ENCODE measurements at places on chromosomes 7 and 10.

- no peak for DNase-seq
Measured at GRCh38 chr10:69677985-69678654, 48.1 kb downstream of the FAM241B start.

DNA sequence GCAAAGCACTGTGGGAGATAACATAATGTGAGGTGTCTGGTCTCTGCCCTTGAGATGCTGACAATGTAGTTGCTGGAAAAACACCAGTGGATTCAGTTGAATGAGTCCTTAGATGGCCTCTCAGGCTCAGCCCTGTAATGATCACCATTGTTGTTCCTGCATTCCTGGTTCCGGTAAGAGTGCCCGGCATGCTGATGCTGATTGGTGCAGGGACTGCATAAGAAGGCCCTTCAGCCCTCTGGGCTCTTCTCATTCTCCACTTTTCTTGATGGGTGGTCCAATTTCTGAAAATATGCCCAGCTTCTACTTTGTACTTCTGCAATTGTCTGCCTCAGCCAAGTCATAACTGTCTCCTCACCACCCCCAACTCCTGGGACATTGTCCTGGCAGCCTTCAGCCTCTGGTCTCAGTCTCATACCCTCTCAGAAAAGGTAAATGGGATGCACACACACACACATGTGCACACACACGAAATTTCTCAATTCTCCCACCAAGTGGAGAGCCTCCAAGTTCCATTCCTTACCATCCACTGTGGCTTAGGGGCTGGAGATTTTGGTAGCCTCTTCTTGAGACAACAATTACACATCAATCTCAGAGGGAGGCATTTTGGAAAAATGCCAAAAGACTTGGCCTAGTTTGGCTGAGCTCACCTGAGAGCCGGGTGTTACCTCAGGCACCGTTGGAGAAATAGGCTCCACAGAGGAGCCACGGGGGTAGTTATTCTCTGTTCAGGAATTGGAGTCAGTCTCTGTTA, 314.9 kb downstream of the RPS24 start:
- DNase-seq = no peak

DNA sequence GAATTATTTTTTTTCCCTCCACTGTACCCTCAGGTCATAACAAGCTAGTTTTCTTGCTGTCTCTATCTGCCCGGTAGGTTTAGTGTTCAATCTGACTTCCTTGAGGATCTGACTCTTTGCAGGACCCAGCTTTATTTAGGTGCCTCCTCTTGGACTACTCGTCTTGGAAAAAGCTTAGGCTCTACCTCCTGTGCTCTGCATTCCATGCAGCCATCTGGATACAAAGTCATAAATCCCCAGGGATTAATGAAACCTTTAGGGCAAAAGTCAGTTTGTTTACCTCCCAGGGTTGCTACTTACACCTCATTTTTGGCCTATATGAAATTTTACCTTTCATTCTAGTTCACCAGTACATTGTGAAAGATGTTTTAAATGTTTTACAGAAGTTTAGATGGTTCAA, 8.0 kb downstream of the STAG3 start:
- DNase-seq = no peak

DNA sequence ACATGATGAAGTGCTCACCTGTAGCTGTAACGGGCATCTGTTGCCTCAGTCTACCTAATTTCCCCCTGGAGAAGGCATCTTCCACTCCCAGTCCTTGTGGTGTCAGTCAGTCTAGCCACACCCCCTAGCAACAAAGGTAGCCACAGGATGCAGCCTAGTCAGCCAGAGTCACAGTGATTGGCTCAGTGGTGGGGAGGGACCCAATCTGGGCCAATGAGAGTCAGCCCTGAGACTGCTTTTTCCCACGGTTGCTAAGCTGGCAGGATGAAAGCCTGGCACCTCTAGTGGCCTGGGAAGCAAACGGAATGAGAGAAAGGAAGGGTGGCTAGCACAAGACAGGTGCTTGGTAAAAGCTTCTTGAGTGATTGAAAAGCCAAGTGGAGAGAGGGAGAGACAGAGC, 118.6 kb downstream of the SH3PXD2A start:
- no peak for DNase-seq

DNA sequence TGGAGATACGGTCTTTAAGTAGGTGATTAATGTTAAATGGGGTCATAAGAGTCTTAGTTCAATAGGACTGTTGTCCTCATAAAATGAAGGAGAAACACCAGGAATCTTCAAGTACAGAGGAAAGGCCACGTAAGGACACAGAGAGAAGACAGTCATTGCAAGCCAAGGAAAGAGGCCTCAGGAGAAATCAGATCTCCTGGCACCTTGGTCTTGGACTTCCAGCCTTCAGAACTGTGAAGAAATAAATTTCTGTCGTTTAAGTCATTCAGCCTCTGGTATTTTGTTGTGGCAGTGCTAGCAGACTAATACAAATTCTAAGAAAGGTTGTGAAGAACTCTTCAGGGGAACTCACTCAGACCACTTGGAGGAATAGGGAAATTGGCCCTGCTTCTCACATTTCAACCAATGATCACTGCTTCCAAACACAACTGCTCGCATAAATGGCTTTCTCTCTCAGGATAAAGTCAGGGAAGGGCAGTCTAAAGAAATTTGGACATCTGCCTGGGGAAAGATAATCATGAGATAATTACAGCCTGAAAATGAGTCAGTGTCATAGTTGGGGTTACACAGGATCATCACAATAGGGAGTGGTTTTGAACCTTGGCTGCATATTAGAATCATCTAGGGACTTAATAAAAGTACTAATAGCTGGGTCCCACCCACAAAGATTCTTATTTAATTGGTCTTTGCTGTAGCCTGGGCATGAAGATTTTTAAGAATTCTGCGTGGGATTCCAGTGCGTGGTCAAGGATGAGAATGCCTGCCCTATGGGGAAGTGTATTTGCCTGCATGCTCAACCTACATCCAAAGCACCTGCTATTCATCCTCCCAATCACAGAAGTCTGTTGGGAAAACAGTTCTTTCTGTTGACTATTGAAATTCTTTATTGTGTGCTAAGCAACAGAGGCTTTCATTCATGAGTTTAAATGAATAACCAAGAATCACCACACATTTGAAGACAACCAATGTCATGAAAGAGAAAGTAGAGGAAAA, 310.6 kb upstream of the PLXDC2 start:
- DNase-seq = no peak

- no peak for DNase-seq
Measured at GRCh38 chr10:29266641-29267040, 22.2 kb upstream of the LYZL1 start.

GRCh38 chr10:103762162-103762561, 93.2 kb downstream of the SH3PXD2A start:
- DNase-seq = no peak

DNA sequence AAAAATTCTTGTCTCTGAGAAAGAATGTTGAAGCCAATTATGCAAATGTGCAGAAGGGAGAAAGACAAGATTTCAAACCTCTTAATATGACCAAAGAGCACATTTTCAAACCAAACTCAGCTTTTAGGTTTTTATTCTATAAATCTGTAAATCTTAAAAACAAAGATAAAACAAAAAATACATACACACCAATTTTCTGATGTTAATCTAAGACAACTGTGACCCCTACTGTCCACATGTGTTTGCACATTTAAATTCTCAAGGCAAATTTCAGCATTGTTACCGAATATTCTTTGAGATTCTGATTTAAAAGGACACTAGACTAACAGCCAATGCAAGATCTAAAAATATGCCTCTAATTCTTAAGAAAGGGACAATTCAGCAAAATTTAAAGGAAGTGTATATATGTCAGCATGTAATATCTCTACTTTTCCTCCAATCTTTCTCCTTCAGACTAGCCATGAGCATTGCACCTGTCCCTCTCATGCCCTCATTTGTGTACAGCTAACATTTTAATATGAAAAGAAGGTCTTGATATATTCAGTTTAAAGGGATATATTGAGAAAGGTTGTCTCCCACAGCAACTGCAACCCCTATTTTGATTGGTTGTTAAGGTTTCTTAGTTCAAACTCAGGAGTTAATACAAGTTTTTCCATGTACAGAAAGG, 417.9 kb downstream of the IPMK start:
- DNase-seq = no peak

- peak; percentile 11 for DNase-seq
Measured at GRCh38 chr7:100486111-100486636, 2.4 kb downstream of the NYAP1 start.

DNA sequence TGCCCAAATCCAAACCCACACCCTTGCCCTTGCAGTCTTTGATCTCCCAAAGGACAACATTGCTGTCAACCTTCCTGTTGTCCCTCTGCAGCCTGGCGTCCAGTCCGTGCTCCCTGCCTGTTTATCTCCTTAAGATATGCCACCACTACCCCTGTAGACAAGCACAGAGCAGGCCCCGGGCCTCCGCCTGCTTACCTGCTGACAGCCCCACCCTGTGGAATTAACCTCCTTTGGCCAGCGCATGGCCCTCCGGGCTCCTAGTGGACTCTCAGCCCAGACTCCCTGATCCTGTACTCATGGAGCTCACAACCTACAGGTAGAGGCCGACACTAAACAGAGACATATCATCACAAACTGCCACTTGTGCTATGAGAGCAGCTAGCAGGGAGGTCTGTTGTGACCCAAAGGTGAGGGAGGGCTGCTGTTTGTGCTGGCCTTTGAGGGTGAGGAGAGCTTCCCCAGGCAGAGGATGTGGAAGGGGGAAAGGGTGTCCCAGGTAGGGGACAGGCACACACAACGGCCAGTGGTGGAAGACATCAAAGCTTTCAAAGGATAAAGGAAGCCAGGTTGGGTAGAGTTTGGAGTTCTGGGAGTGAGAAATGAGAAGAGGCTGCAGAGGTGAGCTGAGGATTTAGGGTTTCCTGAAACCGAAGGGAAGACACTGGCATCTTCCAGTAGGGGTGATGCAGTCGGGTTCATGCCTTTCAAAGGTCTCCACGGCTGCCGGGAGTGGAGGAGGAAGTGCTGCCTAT, 174.5 kb upstream of the ZMIZ1 start:
- no peak for DNase-seq

DNA sequence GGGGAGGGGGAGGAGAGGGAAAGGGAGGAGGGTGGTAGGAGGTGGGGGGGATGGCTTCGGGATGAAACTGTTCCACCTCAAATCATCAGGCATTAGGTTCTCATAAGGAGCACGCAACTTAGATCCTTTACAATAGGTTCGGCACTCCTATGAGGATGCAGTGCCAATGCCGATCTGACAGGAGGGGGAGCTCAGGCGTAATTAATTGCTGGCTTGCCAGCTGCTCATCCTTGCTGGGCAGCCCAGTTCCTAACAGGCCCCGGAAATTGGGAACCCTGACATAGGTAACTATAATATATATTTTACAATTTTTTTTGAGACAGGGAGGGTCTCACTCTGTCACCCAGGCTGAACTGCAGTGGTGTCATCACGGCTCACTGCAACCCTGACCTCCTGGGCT, 118.8 kb upstream of the SFMBT2 start:
- DNase-seq = no peak

GRCh38 chr7:84677117-84677732, 482.6 kb upstream of the SEMA3A start:
- no peak for DNase-seq

GRCh38 chr10:34593374-34593890, 221.7 kb downstream of the PARD3 start:
- no peak for DNase-seq
